ENCODE measurements at places on chromosomes 1 and 21.

GRCh38 chr1:40774266-40774998 is 9.2 kb upstream of the KCNQ4 start:
- no peak for DNase-seq

GRCh38 chr1:246476771-246477170 is 30.3 kb downstream of the SMYD3 start:
- DNase-seq: no peak

DNA sequence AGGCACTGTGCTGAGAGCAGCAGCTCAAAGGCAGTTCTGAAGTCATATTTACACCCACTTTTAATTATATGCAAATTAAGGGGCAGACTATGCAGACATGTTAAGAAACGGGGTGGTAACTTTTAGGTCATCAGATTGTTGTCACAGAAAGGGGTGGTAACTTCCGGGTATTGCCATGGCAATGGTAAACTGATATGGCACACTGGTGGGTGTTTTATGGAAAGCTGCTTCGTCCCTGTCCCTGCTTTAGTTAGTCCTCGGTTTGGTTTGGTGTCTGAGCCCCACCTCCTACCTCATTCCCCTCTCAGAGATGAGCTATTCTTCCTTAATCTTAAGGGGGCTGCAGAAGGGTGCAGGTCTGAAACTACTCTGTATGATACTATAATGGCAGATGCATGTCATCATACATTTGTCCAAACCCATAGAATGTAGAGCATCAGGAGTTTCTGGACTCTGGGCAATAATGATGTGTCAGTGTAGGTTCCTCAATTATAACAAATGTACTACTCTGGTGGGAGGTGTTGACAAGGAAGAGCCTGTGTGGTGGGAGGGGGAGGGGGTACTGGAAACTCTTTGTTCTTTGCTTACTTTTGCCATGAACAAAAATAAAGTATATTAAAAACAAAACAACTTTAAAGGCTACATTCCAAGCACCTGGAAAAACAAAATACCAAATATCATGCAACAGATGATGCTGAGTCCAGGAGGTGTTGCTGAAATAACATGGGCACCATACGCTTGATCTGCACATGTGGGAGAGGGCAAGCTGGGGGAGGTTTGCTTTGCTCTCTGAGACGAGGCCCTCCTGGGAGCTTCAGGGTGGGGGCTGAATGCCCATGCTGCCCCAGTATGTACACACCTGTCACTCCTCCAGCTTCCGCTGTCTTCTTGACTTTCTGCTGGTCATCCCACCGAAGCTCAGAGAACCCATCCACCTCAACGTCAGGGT is 6.3 kb downstream of the PARP1 start:
- no peak for DNase-seq

- DNase-seq: no peak
Measured at GRCh38 chr1:166069390-166069789, 97.4 kb downstream of the FAM78B start.

DNA sequence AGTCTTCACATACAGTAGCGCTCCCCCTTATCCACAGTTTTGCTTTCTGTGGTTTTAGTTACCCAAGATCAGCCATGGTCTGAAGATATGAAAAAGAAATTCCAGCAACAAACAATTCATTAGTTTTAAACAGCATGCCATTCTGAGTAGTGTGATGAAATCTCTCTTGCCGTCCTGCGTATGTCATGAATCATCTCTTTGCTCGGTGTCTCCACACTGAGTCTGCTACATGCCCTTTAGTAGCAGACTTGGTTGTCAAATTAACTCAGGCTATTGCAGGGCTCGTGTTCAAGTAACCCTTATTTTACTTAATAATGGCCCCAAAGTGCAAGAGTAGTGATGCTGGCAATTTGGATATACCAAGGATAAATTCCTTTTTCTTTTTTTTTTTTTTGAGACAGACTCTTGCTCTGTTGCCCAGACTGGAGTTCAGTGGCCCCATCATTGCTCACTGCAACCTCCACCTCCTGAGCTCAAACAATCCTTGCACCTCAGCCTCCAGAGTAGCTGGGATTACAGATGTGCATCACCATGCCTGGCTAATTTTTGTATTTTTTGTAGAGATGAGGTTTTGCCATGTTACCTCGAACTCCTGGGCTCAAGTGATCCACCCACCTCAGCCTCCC is 22.6 kb downstream of the PHACTR4 start:
- DNase-seq: no peak

GRCh38 chr1:229325853-229326487 is 16.9 kb downstream of the CCSAP start:
- DNase-seq: no peak

GRCh38 chr1:11037740-11038182 is 9.3 kb downstream of the MASP2 start:
- DNase-seq: peak; percentile 81

DNA sequence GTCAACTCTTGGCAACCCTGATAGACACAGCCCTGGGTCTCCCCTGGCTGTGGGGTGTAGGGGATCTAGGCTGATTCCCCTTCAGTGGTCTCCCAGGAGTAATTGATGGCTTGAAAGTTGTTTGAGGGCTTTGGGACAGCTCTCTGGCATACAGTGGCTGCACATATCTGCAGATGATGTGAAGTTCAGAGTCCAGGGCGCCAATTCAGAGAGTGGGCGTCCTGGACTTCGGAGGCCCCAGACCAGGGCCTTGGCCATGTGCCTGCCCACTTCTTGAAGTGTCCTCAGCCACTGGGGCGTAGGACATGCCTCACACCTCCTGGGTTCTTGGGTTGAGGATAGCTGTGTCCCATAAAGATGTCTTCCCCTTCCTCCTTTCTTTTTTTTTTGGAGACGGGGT is 2.6 kb downstream of the INAVA start:
- no peak for DNase-seq

DNA sequence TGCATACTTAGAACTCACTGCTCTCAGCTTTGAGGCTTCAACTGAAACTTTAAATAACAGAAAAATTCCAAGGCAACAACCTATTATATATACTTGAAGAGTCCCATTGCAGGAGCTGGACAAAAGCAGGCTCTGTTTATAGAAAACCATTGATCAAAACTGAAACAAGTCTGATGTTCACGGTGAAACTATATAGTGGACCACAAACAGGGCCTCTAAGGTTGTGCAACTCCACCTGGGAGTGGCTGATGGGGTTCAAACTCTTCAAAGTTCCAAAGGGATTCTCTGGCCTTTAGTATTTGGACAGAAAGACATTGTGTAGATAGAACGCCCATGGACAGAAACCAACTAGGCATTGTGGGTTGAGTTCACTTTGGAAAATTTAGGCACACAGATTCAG is 140.3 kb downstream of the ZC3H11B start:
- no peak for DNase-seq

GRCh38 chr1:236809148-236809547 is 14.1 kb downstream of the MTR start:
- no peak for DNase-seq

All from occipital lobe (tissue), 3 donors.